ENCODE measurements at places on chromosomes 5 and 9. TPM values are rescaled to one million over a fixed set of nuclear protein-coding genes. Genes with fewer than 3 reads are reported as not detected.
A peak's percentile ranks its signal among the peaks of the same experiment; 100 is the strongest.

DNA sequence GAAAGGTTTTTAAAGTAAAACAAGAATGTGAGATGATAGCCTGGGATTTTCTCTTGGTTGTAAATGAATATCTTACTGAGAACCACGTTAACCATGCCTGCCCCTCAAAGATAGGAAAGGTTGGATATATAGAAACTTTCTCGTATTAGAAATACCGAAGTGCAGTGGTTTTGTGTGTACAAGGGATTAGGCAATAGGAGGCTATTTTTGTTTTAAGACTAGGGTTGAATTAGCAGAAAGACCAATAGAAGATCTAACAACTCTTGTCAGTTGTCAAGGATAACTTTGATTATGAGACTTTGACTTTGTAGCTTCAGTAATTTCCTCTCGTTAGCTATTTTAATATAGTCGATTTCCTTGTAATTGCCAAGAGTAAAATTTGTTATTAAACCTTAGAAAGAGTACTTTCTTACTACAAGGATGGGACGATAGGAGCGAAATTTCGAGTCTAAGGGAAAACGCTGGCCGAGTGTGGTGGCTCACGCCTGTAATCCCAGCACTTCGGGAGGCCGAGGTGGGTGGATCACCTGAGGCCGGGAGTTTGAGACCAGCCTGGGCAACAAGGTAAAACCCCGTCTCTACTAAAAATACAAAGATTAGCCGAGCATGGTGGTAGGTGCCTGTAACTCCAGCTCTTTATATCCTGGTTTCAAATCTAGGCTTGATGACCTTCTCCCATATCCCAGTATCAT lies 838 bp downstream of the POLK start:
- no peak for DNase-seq

The PCSK1 gene
- not detected for total RNA-seq

DNA sequence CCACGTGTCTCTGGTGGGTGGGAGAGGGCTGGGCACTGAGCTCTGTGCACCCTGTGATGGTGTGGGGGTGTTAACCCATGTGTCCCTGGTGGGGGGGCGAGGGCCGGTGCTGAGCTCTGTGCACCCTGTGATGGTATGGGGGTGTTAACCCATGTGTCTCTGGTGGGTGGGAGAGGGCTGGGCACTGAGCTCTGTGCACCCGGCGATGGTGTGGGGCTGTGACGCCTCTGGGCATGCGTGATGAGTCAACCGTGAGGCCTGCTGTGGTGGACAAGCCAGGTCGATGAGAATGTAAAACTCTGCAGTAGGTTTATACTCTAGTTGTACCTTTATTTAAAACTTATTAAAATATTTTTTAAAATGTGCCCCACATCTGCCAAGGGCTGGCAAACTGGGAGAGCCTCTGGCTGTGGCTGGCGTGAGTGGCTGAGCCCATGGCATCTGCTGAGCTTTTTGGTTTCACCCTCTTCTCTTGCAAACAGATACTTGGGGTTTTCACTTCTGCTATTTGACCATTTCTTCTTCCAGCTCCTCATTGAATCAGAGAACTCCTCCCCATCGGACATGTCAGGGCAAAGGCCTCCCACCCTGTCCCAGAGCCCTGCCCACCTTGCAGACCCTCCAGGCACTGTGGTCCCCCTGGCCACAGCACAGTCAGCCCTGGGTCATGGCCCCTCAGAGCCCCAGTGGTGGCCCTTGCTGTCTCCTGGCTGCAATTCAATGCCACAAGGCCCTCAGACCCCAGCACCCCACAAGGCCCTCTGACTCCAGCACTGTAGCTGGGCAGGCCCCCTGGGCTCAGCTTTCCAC lies 18.5 kb upstream of the EXOC3 start:
- DNase-seq = no peak

GRCh38 chr5:173282916-173283315 lies 45.3 kb downstream of the STC2 start:
- no peak for DNase-seq

The POU5F2 gene
- total RNA-seq = 0.93 TPM

The ZNF169 gene
- 5.0 TPM for total RNA-seq

DNA sequence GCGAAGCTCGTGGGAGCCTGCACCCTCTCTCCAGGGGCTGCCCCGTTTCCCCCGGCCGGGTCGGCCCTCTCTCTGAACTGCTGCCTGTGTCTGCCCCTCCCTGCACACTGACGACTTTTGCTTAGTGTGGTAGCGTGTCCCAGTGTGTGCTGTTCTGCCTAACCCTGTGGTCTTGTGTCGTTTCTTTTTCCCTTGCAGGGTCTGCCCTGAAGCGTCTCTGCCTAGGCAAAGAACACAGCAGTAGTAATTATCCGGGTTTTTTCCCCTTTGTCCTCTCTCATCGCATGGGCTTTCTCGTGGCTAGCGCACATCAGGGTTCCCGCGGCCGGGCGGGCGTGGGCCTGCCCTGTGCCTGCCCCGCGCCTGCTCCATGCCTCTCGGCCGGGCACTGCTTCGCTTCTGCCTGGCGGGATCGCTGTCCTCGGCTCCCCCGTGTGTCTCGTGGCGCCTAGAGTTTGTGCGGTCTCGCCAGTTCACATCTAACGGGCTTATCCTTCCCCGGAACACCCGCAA lies 122.7 kb downstream of the WNK2 start:
- DNase-seq = no peak

DNA sequence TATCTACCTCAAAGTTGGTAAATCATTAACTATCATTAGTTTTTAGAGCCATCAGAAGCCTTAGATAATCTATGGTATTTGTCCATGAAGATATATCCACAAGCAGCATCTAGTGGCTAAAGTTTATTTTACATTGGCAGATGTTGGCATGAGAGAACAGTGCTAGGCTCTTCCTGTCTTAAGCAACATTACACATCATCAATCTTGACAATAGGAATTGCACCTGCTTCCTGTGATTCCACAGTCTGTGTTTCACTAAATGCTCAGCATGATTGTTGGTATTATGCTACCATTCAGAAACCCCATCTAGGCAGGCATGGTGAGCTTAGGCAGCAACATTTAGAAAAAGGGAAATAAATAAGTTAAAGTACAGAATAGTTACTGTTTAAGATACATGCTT lies 246.6 kb downstream of the SLCO4C1 start:
- DNase-seq = no peak

DNA sequence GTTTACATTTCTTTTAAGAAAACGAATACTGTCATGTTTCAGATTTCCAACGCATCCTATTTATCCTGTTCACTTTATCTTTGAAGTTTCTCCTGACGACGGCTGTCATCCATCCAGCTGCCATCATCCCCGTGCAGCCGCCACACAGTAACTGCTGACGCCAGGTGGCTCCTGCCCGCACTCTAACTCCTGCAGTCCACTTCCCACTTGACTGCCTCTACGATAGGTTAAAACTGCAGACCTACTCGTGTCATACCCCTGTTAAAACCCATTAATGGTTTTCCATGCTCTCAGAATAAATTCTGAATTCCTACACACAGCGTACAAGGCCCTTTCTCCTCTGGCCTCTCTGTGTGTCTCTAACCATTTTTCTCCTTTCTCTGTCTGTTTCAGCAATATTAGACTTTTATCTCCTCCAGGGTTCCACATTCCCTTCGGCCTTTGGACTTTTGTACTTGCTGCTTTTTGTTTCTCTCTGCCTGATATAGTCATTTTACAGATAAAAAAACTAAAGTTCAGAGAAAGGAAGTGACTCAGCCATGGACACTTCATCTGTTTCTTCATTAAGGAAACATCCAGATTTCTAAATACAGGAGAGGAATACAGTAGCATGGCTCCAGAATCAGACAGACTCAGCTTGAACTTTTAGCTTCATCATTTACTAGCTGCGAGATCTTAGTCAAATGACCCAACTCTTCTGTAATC lies 84.9 kb downstream of the ADAMTS12 start:
- no peak for DNase-seq

The GZMA gene
- total RNA-seq = 25.1 TPM

DNA sequence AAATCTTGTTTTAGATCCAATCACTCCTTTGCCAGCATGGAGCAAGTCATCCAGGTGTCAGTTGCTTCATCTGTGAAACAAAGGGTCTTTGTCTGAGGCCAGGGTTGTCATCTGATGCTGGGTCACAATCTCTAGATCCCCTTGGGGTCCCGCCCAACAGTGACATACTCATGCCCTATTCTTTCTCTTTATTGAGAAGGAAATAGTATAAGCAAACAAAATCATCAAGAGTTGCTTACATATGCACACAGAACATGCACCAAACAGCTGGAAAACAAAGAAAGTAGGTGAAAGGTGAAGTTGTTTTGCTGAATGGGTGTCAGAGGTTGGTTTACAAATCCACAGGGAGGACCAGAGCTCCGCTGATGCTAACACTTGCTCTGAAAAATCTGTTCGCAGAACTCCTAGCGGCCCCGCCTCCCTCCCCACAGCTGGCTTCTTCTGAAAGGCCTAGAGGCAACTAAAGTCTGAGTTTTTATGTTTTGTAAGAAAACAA lies 106.1 kb upstream of the SLC44A1 start:
- no peak for DNase-seq

- DNase-seq = no peak
These were observed 58.3 kb upstream of the LHFPL2 start for GRCh38 chr5:78706825-78707224.

- DNase-seq = no peak
These were observed 63.7 kb downstream of the DENND4C start for GRCh38 chr9:19294219-19294618.

- peak; percentile 2 for DNase-seq
These were observed 144.7 kb downstream of the TRPM6 start for GRCh38 chr9:74742792-74743730.

GRCh38 chr5:147162740-147163139 lies 72.1 kb upstream of the STK32A start:
- DNase-seq = no peak

The COL15A1 gene
- total RNA-seq = 0.19 TPM

The PCDHA10 gene
- not detected for total RNA-seq

- DNase-seq = no peak
These were observed 25.7 kb downstream of the C9orf85 start for GRCh38 chr9:71937070-71937625.

The SV2C gene
- total RNA-seq = 0.23 TPM

DNA sequence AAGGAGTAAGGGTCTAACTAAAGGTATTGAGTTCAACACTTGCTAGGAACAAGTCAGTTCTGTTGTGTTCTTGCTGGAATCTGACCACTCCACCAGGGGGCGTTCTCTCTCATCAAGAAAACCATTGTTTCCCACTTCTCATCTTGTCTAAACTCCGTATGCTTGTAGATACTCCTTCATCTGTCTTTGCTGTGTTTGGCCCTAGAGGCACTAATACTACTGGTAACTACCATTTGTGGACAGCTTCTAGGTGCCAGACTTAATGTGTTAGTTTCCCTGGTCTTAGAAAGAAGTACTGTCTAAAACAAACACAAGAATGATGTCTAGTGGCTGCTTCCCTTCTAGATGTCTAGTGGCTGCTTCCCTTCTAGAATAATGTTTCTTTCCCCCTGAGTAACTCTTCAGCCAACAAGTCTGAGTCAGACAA lies 18.7 kb upstream of the PTPDC1 start:
- peak; percentile 67 for DNase-seq

The CHSY3 gene
- total RNA-seq = not detected

GRCh38 chr9:113646491-113646890 lies 183.0 kb downstream of the RGS3 start:
- no peak for DNase-seq

DNA sequence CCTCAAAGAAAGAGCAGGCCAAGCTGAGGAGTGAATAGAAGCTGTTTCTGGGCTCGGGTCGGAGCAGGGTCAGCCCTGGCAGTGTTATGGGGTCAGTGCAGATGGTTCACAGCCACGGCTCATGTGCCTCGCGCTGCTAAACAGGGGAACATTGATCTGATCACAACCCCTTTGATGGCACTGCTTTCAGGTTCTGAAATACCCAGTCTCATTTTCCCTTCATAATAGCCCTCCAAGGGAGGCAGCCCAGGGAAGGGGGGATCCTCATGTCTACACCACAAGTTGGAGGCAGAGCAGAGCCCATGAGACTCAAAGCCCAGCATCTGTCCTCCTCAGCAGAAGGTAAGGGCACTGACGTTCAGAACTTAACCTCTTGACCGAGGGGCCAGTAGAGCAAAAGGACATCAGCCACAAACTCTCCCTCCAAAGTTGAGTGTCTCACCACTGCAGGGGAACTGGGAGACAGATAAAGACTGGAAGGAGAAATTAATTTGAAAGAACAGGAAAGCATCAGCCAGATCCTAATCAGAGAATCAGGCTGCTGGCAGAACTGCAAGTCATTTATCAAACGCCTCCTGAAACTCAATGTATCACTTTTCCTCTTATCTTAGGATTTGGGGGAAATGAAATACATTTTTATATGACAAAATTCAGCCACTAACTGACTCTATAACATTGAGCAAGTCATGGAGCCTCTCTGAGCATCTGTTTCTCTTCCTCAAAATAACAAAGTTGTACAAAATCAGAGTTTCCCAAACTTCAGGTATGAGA lies 110.6 kb downstream of the SH3TC2 start:
- no peak for DNase-seq

DNA sequence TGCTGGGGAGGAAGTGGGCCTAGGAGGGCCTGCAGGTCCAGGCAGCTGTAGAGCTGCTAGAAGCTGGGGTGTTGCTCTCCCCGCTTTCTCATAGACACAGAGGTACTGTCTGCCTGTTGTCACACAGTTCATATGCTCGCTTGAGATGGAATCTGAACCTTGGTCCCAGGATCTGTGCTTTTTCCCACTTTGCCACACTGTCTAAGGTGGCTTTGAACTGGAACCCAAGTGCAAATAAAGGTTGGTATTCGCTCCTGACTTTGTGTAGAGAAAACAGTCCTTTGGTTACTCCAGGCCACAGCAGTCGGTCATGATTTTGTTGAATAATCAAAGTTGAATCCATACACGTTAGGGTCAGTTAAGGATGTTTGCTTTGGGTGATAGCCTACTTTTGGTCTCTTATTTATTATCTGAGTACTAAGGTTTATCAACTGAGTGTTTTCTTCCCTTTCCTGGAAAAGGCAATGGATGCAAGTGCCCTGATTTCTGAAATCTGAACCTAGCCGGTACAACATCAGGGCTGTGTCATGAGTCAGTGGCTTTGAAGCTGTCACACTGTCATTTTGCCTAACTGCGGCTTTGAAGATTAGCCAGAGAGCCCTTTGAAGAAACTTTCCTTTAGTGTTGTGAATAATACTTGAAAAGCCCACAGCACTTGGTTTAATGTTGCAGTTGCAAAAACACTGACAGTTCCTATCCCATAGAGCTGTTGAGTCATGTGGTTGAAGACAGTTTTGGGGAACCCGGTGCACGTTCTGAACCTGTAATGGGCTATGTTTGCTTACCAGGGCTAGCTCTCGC lies 41.3 kb downstream of the HABP4 start:
- DNase-seq = peak; percentile 34
